GM23248 (cell line): ENCODE measurements at places on chromosomes 6 and 20. TPM values are rescaled to one million over a fixed set of nuclear protein-coding genes. Genes with fewer than 3 reads are reported as not detected.
A peak's percentile ranks its signal among the peaks of the same experiment; 100 is the strongest.

The CLDN20 gene
- total RNA-seq = not detected in 2 replicates

The RSPH4A gene
- total RNA-seq = 1.0 TPM in 1 of 2 replicates, not detected in the other

The GPR63 gene
- 0.11 and 0.13 TPM in 2 replicates for total RNA-seq

The TEAD3 gene
- 10.5 and 12.0 TPM in 2 replicates for total RNA-seq

The C6orf58 gene
- total RNA-seq = not detected in 2 replicates

The MMP24 gene
- 7.1 and 8.5 TPM in 2 replicates for total RNA-seq

GRCh38 chr6:165922309-165922794, 245.3 kb downstream of the TBXT start:
- DNase-seq = peak; percentile 8

DNA sequence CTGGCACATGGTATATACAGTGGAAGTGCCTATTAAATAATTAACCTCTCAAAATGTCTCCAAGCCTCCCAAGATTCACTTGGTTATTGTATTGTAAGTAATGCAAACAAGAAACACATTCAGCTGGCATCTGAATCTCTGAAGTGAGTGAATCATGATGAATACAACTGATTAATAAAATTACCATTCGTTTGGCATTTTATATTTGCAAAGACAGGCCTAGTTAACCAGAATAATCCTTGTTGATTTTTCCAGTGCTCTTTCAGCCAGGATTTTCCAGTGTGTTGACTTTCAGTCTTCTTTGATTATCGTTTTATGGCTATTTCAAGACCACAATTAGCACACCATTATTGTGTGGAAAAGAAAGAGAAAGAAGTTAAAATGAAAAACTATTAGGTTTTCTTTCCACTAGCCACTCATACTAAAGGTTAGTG, 20.3 kb downstream of the SLC22A2 start:
- peak; percentile 18 for DNase-seq

DNA sequence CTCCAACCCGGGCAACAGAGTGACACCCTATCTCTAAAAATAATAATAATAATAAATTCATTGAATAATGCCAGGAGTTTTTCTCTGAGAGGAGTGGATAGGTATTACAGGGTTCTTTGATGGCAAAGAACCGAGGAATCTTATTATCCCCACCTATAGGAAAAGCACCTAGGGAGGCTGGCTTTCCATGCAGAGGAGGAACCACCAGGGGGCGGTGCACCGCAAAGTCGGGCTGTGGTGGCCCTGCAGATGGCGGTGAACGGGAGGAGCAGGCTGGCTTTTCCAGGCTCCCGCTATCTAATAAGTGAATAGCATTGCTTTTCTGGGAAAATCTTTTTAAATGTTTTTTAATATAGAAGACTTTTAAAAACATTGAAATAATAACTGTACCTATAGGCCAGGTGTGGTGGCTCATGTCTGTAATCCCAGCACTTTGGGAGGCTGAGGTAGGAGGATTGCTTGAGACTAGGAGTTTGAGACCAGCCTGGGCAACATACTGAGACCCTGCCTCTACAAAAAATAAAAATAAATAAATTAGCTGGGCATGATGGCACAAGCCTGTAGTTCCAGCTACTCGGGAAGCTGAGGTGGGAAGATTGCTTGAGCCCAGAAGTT, 864.2 kb downstream of the KIF16B start:
- peak; percentile 24 for DNase-seq

DNA sequence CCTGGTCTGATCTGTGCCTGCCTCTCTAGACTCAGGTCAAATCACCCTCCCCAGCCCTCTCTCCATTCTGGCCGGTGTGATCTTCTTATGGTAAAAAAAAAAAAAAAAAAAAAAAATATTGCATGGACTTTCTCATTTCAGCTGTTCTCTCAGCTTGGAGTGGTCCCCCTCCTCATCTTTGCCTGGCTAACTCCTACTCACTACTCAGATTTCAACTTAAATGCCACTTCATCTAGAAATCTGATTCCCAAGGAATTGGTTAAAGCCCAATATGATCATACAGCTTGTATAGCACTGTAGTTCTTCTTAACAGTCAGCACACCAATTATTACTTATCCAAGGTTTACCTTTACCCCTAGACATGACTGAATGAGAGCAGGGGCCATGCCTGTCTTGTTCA, 105.9 kb upstream of the CARMIL1 start:
- no peak for DNase-seq

DNA sequence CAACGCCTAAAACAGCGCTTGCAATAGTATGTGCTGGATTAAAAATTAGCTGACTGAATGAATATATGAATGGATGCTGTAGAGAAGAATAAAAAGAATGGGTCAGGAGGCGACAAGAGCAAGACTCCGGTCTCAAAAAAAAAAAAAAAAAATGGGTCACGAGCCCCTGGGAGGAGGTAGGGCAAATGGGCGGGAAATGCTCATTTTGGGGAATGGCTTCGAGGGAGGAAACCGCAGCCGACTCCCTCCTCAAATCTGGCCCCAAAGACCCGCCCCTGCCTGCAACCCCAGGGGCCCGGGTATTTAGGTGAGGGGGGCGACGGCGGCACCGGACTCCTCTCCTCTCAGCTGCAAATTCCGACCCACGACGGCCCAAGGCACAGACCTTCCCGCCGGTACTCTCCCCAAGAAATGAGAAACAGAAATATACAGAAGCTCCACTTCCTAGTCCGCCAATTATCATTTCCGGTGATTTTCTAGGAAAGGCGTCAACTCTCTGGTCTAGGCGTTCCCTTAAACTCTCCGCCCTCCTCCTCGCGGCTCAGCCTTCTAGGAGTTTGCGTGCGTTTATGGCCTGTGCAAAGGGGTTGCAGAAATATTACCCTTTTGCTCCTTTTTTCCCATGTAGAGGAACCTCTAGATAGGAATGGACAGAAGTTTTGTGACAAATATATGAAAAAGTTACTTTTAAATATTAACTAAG, at the start of gene ZNF311:
Gene ZNF311, minus strand, starts transcription at position 133 of the 703 bp plus-strand sequence. CDS start 1,361 bp downstream, outside the sequence.
- peak; percentile 84 for DNase-seq

- DNase-seq = no peak
Measured at GRCh38 chr6:25413207-25413905, 134.2 kb downstream of the CARMIL1 start.

DNA sequence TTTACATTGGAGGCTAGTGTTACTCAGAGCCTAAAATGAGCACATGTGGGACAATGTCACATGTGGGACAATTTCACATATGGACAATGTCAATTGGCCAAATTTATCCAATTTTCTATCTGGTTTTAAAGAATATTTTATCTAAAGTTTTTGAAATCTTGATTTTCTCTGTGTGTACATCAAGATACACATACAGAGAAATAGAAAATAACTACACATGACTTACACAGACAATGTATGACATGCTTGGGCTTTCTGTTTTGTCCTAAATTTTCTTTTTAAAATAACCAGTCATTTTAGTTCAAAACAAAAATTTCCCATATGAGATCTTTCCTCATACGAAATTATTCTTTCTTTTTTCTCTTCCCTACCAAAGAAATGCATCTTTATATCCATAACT, 24.6 kb downstream of the GGTLC1 start:
- DNase-seq = no peak

GRCh38 chr6:84002226-84002625, 31.3 kb upstream of the MRAP2 start:
- DNase-seq = no peak

DNA sequence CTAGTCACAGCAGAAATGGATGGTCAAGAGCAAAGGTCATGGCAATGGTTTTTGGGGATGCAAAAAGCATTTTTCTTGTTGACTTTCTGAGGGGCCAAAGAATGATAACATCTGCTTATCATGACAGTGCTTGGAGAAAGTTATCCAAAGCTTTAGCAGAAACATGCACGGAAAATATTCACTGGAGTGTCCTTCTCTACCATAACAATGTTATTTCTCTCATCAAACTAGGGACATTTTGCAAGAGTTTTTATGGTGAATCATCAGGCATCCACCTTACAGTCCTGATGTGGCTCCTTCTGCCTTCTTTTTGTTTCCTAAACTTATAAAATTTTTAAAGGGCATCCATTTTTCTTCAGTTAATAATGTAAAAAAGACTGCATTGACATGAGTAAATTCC, 302.3 kb downstream of the HIVEP2 start:
- DNase-seq = peak; percentile 4

DNA sequence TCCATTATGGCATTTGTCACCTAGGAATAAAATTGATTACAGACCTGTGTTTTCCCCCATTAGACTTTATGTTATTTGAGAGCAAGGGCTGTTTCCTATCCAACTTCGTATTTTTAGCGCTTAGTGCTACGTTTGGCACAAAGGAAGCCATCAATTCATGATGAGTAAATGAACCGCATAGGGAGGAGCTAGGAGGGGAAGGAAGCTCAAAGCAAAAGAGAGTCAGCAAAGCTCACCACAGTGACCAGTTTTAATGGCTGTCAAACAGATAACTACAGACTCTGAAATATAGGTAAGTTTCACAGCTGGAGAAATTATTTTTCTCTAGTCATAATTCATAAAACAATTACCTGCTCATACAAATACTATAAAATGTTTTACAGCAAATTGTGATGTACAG, 6.9 kb upstream of the SAMD3 start:
- no peak for DNase-seq

GRCh38 chr20:45890985-45891983, at the start of the genes CTSA and NEURL2:
Gene CTSA (plus strand): TSS chr20:45891335. CDS start chr20:45891569, 234 bp downstream.
Gene NEURL2 (minus strand): TSS chr20:45891208. CDS start chr20:45890991, 217 bp downstream.
- peak; percentile 97 for DNase-seq

GRCh38 chr20:54872440-54872839, 397.0 kb downstream of the DOK5 start:
- no peak for DNase-seq

DNA sequence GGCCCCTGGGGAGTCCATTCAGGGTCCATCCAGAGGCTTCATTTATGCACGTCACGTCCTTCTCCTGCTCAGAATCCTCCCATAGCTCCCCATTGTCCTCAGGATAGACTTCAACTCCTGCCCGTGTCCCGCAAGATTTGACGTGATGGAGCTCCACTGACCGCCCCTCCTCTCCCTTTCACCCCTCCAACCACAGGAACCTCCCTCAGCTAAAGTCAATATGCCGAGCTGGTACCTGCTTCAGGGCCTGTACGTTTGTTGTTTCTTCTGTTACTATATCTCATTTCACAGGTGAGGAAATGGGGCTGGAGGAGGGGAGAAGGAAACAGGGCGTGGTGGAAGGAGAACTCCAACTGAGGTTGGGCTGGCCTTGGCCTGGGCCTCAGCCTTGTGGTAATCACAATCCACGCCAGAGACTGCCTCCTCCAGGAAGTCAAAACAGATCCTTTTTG, 38.6 kb downstream of the CEBPB start:
- no peak for DNase-seq

GRCh38 chr20:20614391-20614790, 98.1 kb downstream of the RALGAPA2 start:
- no peak for DNase-seq
